ENCODE measurements at places on chromosomes 4 and X. TPM values are rescaled to one million over a fixed set of nuclear protein-coding genes. Genes with fewer than 3 reads are reported as not detected.

OPRPN gene
- 2.5 TPM for total RNA-seq

CXCL5 gene
- 0.15 TPM for total RNA-seq

GRCh38 chrX:22234380-22234779, 38.3 kb upstream of the CBLL2 start:
- no peak for ATAC-seq

GRCh38 chr4:141625023-141625422, 11.4 kb upstream of the IL15 start:
- no peak for ATAC-seq

GRCh38 chr4:123813901-123814300, 417.3 kb downstream of the SPRY1 start:
- ATAC-seq = no peak

All from motor neuron (in vitro differentiated cells).